ENCODE measurements at places on chromosomes 1 and 21.

GRCh38 chr1:160623227-160623633, 23.6 kb downstream of the SLAMF1 start:
- no peak for DNase-seq

DNA sequence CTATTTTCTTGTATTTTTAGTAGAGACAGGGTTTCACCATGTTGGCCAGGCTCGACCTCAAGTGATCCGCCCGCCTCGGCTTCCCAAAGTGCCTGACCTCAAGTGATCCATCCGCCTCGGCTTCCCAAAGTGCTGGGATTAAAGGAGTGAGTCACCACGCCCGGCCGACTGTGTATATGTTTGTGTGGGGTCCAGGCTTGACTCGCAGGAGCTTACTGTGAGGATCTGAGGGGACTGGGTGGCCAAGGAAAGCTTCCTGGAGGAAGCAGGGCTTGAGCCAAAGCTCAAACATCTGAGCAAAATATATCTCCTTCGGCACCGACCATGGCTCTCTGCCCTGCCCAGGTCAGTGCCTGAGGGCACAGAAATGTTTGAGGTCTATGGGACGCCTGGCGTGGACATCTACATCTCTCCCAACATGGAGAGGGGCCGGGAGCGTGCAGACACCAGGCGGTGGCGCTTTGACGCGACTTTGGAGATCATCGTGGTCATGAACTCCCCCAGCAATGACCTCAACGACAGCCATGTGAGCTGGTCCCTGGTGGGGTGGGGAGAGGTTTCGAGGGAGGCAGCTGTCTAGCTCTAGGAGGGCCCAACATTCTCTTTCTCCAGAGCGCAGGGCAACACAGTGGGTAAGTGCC, 10.5 kb downstream of the PADI3 start:
- no peak for DNase-seq

DNA sequence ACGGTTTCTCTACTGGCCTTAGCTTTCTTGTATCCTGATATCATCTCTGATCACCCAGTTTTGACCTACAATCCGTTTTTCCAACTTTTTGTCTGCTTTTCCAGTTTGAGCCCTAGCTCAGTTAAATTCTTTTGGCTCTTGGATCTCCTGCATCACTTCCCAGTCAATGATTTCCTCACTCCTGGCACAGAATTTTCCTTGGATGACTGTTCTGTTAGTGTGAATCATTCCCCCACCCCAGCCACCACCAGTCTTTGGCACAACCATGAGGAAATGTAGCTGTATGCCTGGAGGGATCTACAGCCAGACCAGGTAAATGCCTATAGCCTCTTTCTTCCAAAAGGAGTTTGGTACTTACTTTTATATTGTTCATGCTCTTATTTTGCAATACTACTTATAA, 187.2 kb upstream of the PTGFR start:
- no peak for DNase-seq

- DNase-seq, result no peak
Measured at GRCh38 chr1:157104598-157105293, 5.1 kb upstream of the ETV3L start.

GRCh38 chr1:167618366-167618765, 11.7 kb upstream of the RCSD1 start:
- DNase-seq, result no peak

GRCh38 chr1:78511334-78511733, 20.6 kb downstream of the PTGFR start:
- DNase-seq, result no peak

GRCh38 chr1:26597629-26598039, 68.1 kb downstream of the RPS6KA1 start:
- DNase-seq, result no peak

- no peak for DNase-seq
Measured at GRCh38 chr1:229880271-229881170, 186.5 kb upstream of the GALNT2 start.

GRCh38 chr1:181124291-181124751, 35.8 kb downstream of the IER5 start:
- no peak for DNase-seq

- no peak for DNase-seq
Measured at GRCh38 chr21:19914028-19914427, 1084.2 kb upstream of the NCAM2 start.

DNA sequence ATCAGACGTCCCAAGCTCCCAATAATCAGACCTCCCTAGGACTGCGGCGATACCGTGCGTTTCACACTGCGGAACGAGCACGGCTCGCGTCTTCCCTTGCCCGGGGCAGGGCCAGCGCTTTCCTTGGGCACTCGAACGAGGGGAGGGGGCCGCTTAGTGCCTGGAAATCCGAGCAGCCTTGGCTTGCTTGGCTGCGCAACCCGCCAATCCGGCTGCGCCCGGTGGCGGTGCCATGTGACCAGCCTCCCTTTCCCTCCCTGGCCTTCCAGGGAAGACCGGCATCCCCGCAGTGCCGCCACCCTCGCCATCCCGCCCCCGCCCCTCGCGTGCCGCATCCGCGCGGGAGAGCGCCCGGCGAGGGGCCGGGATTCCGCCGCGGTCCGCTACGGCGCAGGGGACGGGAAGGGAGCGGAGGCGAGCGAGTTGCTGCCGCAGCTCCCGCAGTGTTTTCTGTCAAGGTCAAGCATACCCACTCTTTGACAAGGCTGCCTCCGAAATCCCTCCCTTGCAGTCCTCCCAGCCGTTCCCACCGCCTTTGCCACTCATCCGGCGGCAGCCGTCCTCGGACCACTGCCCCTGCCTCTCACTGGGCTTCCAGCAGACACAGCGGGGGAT, 8.3 kb upstream of the RNF19B start:
- DNase-seq, result peak; percentile 76

GRCh38 chr1:206021008-206021625, 2.6 kb downstream of the CTSE start:
- DNase-seq, result no peak

GRCh38 chr1:106986603-106987002, 69.9 kb upstream of the PRMT6 start:
- no peak for DNase-seq

GRCh38 chr1:179814546-179814838, 63.1 kb downstream of the TOR1AIP2 start:
- peak; percentile 71 for DNase-seq

DNA sequence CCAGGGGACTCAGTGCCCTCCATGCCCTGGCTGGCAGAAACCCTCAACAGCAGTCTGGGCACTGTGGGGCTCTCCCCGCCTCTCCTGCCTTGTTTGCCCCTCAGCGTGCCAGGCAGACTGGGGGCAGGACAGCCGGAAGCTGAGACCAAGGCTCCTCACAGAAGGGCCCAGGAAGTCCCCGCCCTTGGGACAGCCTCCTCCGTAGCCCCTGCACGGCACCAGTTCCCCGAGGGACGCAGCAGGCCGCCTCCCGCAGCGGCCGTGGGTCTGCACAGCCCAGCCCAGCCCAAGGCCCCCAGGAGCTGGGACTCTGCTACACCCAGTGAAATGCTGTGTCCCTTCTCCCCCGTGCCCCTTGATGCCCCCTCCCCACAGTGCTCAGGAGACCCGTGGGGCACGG, 2.8 kb upstream of the TAS1R3 start:
- DNase-seq, result no peak

- DNase-seq, result no peak
Measured at GRCh38 chr1:174815036-174815435, 184.7 kb upstream of the CACYBP start.

DNA sequence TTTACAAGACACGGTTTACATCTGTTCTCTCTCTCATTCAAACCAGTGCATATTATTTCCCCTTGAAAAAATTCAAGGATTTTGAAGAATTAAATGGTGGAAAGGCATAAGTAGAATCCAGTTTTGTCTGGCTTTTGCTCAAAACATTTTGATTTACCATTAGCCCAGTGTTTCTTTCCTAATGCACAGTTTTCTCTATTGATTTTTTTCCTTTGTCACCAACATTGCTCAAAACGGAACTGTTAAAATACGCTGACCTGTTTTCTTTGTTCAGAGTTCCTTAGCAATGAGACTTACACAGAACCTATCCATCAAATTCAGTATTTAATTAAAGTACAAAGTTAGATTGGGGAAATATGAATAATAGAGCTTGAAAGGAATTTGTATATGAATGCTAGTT, 162.4 kb downstream of the S1PR1 start:
- DNase-seq, result no peak

GRCh38 chr1:225471453-225472301, 43.8 kb upstream of the LBR start:
- DNase-seq, result no peak

DNA sequence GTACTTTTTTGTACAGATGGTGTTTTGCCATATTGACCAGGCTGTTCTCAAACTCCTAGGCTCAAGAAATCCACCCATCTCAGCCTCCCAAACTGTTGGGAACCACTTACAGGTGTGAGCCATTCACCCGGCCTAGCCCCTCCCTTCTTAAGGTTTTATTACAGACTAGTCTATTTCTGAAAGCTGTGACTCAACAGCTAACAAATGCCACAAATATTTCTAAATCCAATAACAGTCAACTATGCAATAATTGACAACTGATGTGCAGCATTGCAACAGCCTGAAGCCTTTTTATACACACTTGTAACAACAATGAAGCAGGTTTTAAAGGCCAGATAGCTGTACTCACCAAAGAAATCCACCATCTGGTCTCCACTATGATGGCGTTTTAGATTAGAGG, 51.4 kb downstream of the GRIK1 start:
- no peak for DNase-seq

- no peak for DNase-seq
Measured at GRCh38 chr1:95384567-95384966, 150.6 kb downstream of the RWDD3 start.

GRCh38 chr1:183844806-183845205, 39.9 kb downstream of the RGL1 start:
- DNase-seq, result no peak

GRCh38 chr1:41573194-41573593, 88.7 kb upstream of the EDN2 start:
- DNase-seq, result no peak

DNA sequence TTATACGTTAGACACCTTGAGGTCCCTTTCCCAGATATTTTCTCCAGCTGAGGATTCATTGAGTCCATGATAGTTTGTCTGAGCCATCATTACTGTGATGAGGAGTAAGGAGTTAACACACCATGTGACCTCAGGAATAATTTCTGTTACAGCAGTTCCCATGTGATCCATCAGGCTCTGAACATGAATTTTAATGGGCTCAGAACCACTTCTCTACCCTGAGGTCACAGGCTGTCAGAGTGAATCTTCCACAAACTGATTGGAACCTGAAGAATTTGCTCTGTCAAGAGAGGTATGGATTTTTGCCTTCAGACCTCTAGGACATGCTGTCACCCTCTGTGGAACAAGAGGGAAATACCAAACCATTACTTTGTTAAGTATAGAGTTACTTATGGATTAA, 81.0 kb downstream of the NTMT2 start:
- DNase-seq, result no peak

DNA sequence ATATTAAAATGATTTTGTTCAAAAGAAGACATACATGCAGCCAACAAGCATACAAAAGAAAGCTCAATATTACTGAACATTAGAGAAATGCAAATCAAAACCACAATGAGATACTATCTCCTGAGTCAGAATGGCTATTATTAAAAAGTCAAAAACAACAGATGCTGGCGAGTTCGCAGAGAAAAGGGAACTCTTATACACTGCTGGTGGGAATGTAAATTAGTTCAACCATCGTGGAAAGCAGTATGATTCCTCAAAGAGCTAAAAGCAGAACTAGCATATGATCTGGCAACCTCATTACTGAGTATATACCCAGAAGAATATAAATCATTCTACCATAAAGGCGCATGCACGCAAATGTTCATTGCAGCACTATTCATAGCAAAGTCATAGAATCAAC, 126.0 kb upstream of the HMCN1 start:
- DNase-seq, result no peak
